ENCODE measurements at places on chromosomes 12 and 14.

GRCh38 chr12:77845831-77846230 is 15.1 kb downstream of the NAV3 start:
- no peak for DNase-seq

GRCh38 chr12:56206452-56207166 is 15.1 kb downstream of the RNF41 start:
- DNase-seq: no peak

DNA sequence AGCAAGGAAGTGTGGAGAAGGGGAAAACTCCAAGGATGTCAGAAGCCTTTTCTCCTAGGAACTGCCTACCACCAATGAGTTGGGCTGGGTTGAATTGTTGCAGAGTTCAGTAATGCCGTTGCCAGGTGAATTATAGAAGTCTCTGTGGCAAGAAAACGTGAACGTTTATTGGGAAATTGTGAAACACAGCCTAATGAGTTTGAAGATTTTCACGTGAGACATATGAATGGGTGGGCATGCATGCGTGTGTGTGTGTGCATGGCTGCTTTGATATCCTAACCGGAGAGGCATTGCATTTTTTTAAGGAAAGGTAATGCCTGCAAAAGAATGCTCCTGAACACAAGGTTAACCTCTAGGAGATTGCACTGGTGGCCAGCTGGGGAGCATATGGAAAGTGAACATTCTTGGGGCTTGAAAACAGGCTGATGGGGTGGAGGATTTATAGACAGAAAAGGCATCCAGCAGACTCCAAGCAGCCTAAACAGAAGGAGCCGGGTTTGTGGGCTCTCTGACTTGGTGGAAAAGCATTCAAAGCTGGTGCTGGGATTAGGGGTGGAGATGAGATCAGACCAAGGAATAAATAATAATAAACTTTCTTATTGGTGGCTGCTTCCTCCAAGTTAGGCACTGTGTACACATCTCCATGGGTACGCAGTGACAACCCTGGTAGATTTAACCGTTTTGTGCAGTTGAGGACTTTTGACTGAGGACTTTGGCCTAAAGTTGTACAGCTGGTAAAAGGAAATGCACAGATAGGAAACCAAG is 67.8 kb downstream of the NTF3 start:
- no peak for DNase-seq

DNA sequence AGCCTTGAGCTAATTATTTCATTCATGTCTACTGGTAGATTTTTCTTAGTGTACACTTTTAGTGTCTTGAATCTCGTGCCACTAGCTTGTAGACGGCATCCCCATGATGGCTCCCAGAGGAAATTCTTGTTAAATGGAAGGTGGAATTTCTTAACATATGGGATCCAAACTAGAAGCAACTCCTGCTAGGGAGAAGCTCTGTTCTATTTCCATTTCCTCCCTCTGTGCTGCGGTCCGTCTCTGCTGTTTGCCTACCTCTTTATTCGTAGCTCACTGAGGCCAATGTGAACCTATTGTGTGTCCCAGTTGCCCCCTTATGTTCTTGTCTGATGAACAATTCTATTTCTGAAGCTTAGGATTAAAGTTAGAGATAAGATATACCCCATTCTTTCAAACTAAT is 588 bp downstream of the PIK3C2G start:
- no peak for DNase-seq

- no peak for DNase-seq
Measured at GRCh38 chr14:105538481-105539049, 12.2 kb downstream of the TMEM121 start.

GRCh38 chr12:112393328-112393727 is 11.1 kb upstream of the HECTD4 start:
- DNase-seq: no peak

GRCh38 chr14:34710744-34711143 is 3.6 kb downstream of the CFL2 start:
- no peak for DNase-seq

DNA sequence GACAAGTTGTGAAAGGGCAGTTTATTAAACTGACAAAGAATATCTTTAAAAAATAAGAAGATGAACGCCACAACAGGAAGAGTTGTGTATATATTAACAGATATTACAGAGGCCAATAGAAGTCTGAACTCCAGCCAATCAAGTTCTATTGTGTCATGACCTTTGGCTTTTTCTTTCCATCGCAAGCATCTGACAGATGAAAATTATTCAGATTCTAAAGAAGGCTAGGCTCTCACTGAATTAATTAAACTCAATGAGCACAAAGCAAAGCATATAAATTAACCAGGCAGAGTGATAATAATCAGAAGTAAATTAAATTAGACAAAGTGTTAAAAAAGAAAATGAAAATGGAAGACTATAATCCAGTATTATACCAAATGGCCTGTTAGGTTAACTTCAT is 62.0 kb upstream of the PYGL start:
- no peak for DNase-seq

GRCh38 chr14:75570797-75571196 is 7.6 kb upstream of the FLVCR2 start:
- no peak for DNase-seq

DNA sequence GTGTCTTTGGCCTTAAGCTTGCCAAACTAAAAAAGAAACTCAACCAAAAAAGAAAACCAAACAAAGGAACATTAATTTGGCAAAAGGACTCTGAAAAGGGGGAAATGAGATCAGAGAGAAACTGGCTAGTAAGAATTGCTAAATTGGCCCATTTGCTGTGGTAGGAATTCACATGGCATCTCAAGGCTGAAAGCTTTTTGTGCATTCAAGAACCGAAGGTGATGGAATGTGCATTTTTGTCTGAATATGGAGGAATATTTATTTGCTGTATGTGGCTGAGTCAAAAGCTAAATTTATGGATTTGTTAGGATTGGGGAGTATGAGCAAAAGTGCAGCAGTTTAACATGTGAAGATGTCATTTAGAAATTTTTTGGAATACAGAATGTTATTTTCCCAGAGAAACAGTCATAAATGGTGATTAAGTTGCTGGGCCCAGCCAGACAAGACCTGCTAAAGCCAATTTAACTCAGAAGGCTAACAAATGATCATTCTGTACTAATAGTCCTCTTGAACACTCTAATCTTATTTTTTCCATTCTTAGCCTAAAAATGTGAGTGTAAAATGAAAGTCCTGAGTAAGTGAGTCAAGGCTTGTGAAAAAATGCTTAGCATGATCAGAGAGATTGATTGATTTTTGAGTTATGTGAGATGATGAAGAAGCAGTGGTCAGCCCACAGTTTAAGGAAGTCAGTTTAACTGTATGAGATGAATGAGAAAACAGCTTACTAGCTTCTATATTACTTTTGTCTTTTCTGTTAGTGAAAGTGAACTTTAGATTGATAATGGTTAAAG is 94.1 kb downstream of the ANO6 start:
- no peak for DNase-seq

GRCh38 chr12:622416-622815 is 40.8 kb downstream of the NINJ2 start:
- no peak for DNase-seq

GRCh38 chr12:76460807-76461206 is 98.8 kb downstream of the OSBPL8 start:
- DNase-seq: no peak

DNA sequence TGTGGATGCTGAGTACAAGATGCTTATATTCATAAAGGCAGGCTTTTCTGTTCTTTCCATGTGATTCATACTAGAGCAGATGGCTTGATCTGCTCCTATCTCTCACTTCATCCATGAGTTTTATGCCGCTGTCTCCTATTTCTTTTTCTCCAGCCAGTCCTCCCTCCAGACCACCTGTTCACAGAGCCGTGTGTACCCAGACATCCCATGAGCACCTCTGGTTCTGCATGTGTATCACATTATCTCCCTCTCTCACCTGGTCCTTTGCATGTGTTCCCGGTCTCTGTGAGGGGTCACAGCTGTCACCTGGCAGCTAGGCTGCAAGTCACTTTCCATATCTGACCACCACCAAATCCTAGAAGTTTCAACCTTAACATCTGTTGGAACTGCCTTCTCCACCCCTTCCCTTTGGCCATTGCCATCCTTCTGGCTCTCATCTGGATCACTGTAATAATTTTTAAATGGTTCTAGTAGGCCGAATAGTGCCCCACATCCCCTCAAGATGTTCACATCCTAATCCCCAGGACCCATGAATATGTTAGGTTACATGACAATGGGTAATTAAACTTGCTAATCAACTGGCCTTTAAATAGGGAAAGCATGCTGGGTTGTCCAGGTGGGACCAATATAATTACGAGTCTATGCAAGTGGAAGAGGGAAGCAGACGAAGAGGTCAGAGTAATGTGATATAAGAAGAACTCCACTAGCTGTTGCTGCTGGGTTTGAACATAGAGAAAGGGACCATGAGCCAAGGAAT is 168.1 kb downstream of the SNAPC1 start:
- DNase-seq: no peak

All from T-helper 17 cell (primary cell).